ENCODE measurements at places on chromosomes 7 and 10.

- DNase-seq = no peak
Measured at GRCh38 chr7:12434012-12434642, 30.5 kb upstream of the VWDE start.

- no peak for DNase-seq
Measured at GRCh38 chr7:127718340-127718679, 66.3 kb downstream of the SND1 start.

GRCh38 chr7:81014266-81014665, 95.4 kb upstream of the SEMA3C start:
- DNase-seq = no peak

DNA sequence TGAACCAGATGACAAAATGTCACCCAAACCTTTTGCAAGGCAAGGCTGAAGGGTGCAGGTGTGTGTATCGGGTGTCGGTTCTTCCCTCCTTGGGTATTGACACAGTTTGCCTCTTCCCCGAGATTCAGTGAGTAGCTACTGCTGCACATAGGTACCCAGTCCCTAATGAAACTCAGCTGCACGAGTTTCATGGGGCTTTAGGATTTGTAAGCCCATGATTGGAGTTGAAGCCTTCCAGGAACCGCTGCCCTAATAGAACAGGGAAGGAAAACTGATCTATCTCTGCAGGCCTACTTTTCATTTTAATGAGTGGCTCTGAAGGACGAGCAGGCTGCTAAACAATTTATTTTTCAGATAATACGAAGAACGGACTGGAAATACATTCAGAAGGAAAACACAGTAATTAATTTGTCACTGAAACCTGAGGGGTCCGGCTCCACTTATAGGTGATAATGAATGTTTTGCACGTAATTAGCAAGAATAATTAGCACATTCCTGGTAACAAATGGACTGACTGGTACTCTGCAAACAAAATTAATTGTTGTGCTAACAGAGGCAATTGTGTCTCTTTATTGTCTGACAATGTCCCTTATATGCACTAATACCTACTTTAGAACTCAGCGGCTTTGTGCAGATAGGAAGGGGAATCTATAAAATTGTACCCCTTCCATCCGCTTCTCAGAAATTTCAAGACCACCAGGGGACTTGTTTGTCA, 49.6 kb upstream of the FZD8 start:
- DNase-seq = no peak

GRCh38 chr10:111677759-111678158, 505.8 kb downstream of the GPAM start:
- DNase-seq = no peak

DNA sequence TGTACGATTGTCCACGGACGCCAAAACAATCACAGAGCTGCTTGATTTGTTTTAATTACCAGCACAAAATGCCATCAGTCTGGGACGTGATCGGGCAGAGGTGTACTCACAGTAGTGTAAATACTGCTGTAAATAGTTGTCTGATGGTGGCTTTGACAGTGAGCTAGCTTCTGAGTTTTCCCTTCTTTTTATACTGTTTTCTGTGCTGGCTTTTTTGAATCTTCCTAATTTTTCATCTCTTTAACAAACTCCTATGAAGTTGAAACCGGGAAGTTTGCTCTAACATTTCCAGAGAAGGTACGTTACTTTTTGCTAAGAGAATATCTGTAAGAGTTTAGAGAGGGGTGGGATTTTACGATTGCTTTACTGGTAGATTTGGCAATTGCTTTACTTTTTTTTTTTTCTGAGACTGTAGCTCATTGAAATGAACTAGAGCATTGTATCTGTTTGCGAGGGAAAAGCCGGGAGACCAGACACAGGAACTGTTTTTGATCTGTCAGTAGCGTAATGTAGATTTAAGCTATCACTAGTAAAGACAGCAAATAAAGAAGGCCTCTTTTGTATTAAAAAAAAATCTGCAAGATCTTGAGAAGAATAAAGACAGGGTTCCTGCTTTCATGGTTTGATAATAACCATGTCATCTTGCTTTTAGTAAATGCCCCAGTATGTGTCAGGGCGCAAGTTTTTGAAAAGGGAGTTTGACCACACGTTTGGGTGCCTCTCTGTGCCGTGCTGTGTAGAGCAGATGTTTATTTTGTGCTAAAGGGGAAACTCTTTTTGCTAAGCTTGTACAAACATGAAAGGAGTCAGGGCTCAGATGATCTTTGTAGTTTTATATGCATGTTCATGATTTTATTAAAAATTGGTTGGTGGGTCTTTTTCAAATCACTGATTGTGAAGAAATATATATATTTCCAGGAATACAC, 712 bp downstream of the FOXP2 start:
- DNase-seq = no peak

DNA sequence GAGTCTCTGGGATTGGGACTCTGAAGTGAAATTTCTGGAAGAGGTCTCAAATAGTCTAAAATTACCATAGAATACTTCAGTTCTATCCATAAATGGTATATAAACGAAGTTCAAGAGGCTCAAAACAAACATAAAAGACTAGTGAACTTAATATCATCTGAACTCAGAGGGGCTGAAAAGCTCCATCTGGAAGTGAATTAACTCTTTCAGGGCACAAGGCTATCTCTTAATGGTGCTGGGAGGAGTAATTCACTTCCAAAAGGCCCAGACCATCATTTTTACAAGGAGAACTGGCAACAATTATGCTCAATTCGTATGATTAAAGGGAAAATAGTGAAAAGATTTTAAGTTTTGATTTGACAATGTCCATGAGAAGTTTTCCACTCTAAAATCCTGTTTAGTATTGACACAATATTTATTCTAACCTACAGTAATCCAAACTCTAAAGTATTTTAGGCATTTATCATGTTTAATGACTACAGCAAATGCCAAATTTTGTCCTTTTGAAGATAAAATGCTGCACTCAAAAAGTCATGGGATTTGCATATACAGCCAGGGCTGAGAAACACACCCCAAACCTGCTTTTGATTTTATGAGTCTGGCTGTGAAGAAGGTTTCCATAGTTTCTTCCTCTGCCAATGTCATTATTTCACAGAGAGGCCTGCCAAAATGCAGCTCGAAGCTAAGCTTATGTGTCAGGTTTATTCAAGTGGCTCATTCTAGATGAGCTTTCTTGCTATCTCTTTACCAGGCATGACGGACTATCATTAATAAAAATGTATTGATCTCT, 143.9 kb downstream of the HIBADH start:
- no peak for DNase-seq

DNA sequence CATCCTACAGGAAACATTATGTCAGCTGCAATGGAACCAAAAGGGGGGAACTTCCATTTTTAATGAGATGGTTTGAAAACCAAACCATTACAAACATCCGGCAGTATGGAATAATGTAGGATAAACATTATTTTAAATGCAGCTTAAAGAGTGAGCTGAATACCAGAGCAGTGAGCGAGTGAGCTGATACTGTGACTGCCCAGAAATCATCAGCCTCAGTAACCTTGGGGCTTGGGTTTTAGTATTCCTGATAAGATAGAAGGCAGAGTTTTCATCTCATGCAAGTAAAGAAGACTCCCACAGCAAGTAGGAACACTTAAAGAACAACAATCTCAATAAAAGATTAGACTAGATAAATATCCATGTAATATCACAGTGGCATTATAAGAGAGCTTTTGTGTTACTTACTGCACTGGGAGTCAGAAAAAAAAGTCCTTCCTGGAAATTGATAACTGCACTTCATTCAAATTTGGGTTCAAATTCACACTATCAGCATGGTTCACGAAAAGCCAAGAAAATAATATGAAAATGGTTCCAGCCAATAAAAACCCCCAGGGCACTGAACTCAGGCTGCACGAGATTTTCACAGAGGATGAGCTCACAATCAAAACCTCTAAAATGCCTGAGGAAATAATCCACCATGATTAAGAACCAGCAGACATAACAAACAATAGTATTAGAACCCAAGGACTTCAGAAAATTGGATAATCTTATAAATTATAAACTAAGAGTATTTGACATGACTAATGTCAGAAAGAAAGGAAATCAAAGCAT, 115.7 kb downstream of the MTPAP start:
- no peak for DNase-seq

DNA sequence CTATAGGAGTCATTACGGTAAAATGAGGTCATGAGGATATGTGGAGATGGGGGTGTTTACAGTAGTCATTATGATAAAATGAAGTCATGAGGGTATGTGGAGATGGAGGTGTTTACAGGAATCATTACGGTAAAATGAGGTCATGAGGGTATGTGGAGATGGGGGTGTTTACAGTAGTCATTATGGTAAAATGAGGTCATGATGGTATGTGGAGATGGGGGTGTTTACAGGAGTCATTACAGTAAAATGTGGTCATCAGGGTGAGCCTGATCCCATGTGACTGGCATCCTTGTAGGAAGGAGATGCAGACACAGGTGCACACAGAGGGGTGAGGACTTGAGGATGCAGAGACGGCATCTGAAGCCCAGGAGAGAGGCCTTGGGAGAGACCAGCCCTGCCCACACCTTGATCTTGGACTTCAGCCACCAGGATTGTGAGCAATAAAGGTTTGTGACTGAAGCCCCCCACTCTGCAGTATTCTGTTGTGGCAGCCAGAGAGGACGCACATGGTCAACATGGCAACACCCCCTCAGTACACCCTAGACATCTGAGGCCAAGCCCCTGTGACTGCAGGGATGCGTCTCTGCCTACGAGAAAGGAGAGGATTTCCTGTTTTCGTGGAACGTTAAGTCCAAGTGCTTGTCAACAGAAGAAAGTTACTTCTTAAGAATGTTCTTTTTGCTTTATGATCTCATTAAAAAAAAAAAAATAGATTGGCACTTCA, 544.4 kb downstream of the DNAJB6 start:
- DNase-seq = no peak

GRCh38 chr7:141221007-141221612, 147.2 kb downstream of the TMEM178B start:
- no peak for DNase-seq

GRCh38 chr7:22563032-22563501, 63.1 kb upstream of the STEAP1B start:
- no peak for DNase-seq

DNA sequence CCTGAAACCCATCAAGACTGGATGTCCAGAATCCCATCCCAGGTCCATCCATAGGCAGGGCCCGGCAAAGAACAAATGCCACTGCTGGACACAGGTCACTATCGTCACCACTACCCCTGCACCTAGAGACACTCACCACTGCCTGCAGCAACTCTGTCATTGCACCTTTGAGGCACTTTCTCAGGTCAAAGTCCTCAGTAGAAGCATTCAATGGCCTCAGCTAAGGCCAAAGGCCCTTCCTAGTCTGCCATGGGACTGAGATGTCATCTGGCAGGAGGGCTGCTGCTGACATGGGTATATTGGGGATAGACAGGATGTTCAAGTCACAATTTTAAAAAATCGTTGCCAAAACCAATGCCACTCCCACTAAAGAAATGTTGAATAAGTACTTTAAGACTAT, 58.7 kb downstream of the GPAM start:
- no peak for DNase-seq

DNA sequence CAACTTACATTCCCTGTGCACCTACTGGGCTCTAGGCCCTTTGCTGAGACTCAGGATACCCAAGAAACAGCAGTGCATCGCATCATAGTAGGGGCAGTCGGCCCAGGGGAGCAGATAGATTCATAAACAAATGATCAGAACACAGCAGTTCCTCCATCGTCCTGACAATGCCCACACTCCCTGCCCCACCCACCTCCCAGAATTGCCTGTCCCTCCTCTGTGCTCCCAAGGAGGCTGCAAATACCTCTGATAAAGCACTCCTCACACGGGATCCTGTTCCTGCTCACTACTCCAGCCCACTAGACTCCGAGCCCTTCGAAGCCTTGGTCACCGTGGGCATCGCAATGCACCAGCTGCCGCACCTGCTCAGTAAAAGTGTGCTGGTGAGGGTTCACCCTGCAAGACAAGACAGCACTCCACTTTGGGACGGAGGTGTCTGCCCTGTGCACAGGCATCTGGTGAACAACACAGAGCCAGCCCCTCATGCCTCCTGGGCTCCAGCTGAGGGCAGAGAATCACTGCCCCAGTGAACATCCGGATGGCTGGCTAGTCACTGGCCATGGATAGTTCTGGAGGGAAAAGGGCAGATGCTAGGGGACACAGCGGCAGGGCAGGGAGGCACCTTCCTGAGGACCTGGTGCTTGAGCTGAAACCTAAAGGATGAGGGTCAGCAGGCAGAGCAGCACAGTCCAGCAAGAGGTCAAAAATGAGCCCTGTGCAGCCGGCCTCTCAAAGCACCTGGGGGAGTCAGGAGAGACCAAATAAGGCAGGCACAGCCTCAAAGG, 60.7 kb downstream of the TNS3 start:
- no peak for DNase-seq

DNA sequence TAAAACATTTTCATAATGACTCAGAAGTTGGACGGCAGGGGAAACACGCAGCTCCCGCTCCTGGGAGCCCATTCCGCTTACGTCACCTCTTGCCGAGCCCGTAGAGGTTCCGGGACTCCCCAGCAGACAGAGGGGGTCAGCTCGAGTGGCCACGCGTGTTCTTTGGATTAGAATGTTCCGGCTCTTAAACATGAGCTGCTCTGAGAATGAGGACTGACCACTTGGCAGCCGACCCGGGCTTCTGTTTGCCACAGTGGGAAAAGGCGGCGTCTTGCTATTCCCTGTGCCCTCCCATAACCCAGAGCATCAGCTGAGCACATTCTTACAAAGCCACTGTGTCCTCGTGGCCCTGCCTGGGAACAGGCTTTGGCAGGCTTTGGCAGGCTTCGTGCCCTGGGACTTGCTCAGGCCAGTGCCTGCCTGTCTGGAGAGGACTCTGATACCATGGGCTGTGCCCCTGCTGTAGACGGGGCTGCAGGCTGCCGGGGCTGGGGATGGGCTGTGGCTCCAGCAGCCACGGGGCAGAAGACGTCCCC, 40.1 kb downstream of the PFKP start:
- peak; percentile 39 for DNase-seq

- no peak for DNase-seq
Measured at GRCh38 chr10:115771755-115772154, 501.3 kb downstream of the GFRA1 start.

DNA sequence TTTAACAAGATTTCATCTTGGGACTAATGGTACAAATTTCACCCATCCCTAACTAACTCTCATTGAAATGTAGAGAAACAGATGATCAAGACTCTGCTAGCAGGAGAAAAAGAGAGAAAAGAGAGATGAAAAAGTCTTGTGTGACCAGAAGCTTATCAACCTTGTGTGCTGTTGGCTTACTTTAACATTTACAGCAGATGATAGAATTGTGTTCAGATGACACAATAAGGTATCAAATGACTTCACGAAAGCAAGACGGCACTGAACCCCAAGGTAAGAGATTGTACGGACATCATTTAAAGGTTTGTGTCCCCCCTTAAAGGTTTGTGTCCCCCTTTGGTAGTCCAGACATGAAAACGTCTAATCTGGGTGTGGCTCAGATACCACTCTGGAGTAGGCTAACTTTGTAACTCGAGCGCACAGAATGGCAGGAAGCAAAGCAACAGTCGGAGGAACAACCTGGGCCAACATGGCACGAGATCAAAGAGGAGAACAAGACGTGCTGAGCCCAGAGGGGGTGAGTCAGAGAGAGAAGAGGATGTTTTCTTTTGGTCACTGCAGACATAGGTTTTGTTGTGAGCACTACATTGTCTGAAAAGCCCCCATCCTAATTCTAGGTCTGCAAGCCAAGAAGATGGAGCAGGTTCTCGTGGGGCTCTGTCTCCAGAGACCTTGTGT, 10.4 kb upstream of the LMBR1 start:
- DNase-seq = no peak

GRCh38 chr7:2723138-2723850, 35.3 kb downstream of the AMZ1 start:
- DNase-seq = no peak
